NCI-H2029 (cell line): ENCODE measurements at places on chromosomes 5 and 9.
A peak's percentile ranks its signal among the peaks of the same experiment; 100 is the strongest.

GRCh38 chr9:5430912-5431311 lies 6.8 kb downstream of the PLGRKT start:
- no peak for DNase-seq

DNA sequence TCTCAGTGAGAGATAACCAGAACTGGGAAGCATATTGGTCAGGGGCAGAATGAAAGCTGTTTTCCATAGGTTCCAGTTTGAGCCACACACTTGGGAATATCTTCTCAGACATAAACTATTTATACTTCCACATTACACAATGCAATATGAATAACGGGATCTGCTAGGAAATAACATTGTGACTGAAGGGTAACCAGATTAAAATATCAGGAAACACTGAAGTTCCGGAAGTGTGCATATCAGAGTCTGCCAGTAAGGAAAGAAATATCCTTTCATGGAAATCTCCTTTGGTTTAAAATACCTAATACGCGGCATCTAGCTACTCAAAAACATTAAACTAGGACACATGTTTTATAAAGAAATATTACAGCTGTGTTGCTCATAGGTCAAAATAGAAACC lies 56.3 kb downstream of the ST8SIA4 start:
- DNase-seq, result no peak

- DNase-seq, result no peak
These were observed 26.7 kb downstream of the FAM219A start for GRCh38 chr9:34431667-34432066.

DNA sequence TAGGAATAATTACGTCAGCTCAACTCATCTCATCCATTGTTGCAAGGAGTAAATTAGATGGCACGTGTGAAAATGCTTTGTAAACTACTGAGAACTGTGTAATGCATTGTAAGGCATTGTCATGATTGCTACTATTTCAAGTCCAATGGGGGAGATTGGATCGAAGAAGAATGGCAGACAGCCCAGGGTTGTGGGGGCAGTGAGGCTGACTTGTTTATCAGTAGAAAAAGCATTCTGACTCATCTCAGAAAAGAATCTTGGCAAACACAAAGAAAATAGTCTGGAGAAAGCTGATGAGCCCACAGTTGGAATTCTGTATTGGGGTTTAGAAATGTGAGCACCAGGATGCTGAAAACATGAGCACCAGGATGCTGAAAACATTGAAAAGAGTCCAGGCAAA lies 28.0 kb upstream of the DAP start:
- DNase-seq, result no peak

DNA sequence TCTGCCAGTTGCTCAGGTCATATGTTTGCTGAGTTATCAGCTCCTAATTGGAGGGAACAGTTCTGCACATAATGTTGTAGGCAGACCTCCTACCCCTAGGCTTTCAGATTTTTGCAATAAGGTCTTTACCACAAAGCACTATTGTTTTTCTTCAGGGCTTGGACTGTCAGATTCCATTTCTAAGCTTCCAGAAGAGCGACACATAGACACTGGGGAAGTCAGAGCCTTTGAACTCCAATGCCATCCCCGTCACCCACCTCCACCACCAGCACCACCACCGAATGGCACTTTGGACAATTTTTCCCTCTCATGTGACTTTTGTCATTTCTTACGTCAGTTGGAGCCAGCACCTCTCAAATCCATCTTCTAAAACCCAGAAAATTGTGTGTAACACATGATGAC lies 28.3 kb upstream of the SPRY4 start:
- DNase-seq, result no peak

GRCh38 chr5:82699737-82700136 lies 377.5 kb downstream of the TMEM167A start:
- DNase-seq, result no peak

GRCh38 chr5:125394661-125395280 lies 648.3 kb upstream of the ZNF608 start:
- DNase-seq, result no peak

DNA sequence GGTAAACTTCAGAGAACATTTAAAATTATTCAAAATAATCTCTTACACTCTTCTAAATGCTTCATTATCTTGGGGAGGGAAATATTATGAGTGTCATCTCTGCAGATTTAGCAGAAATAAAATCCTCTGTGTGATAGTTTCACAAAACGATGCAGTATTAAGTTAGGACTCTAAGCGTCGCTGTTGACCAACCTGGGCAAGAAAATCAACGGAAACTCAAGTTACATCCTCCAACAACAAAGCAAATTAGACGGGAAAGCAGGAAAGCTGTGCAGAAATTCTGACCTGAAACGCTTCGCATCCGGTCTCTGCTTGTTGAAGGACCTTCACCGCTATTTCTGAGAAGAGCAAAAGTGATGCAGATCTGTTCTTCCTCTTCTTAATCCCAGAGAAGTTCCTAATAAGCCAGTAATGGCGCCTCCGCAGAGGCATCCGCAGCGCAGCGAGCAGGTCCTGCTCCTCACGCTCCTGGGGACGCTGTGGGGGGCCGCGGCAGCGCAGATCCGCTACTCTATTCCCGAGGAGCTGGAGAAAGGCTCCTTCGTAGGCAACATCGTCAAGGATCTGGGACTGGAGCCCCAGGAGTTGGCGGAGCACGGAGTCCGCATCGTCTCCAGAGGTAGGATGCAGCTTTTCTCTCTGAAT lies at the start of gene PCDHGA6:
PCDHGA6 (plus strand) TSS at position 219 of the 645 bp plus-strand sequence; CDS start at position 412, 193 bp downstream.
- DNase-seq, result no peak

GRCh38 chr9:129176701-129177442 lies 1.2 kb downstream of the IER5L start:
- peak; percentile 25 for DNase-seq

DNA sequence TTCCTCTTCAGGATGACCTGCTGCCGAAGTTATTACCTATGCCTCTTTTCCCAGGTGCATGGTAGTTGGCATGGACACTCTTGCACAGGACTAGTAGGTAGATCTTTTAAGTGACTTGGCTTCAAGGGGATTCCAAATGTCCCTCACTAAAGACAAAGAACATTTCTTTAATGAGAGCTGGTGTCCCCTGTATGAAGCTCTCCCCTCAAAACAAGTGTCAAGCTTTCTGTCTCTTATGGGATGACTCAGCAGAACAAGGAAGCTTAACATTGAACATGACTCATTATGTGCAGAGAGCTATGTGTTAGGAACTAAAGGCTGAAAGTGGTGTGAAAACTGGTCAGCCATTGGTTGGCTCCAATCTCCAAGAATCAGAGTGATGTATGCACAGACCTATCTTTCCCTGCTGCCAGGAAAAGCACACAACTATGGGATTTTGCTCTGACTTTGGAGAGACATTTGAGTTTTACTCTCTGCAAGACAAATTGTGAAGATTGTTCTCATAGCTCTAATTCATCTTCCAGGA lies 120.5 kb downstream of the PRDM6 start:
- no peak for DNase-seq

DNA sequence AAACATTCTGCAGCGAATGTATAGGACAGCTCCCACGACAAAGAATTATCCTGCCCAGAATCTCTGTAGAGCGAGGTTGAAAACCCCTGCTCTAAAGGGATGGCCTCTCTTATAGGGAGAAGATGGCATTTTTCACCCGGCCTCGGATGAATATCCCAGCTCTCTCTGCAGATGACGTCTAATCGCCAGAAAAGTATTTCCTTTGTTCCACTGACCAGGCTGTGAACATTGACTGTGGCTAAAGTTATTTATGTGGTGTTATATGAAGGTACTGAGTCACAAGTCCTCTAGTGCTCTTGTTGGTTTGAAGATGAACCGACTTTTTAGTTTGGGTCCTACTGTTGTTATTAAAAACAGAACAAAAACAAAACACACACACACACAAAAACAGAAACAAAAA lies 17.4 kb upstream of the RARS1 start:
- no peak for DNase-seq

- DNase-seq, result peak; percentile 66
These were observed 591.5 kb downstream of the RAB3C start for GRCh38 chr5:59174248-59174844.

DNA sequence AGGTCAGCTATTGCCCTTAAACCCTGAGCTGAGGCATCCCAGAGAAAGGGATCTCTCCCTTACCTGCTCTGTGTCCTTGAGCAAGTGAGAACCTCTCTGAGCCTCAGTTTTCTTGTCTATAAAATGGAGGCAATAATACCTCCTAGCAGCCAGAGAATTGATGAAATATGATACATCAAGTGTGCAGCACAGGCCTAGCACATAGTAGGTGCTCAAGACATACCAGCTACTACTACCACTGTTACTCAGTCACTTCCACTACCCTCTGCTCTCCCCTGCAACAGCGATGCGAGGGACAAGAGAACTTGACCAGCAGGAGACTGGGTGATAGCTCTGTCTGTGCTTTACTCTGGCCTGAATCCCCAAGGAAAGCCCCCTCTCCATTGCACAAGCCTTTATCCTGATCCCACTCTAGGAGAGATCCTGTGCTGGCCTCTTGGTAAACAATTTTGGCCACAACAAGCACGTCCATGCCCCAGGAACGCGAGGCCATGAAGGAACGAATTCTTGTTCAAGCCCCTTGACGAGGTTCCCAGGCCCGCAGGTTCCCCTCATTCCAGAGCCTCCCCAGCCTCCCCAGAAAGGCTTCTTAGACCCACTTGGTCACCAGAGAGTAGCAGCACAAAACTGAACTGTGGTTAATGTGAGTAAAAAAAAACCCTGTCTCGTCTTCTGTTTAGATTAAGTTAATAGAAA lies 39.4 kb downstream of the LRSAM1 start:
- DNase-seq, result no peak

- DNase-seq, result no peak
These were observed 134.6 kb downstream of the DNAH5 start for GRCh38 chr5:13809921-13810320.

DNA sequence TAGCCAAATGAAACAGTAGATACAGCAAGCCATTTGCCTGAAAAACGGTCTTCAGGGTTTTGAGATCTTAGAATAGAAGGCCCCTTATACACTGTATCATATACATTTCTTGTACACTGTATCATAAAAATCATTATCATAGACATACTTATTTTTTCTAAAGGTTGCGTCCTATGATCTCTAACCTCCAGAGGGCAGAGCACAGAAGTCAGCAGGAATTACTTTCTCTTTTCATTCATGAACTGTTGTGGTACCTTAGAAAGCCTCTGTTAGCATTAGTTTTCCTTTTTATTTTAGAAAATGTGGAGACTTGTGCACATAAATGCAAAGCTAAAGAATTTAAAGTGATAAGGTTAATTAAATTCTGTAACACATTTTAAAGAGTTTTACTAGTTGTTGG lies 115.4 kb downstream of the OXCT1 start:
- DNase-seq, result no peak
